ENCODE measurements at places on chromosomes 2 and 18.
A peak's percentile ranks its signal among the peaks of the same experiment; 100 is the strongest.

- H3K27ac ChIP-seq = peak overlapping the region; percentile 30
- peaks cover 25% of the 10 kb centered on the region for H3K4me1 ChIP-seq
- DNase-seq = no peak
- H3K36me3 ChIP-seq = no peaks in the 10 kb centered on the region
Observed at GRCh38 chr2:239275044-239275685, 125.7 kb downstream of the HDAC4 start.

DNA sequence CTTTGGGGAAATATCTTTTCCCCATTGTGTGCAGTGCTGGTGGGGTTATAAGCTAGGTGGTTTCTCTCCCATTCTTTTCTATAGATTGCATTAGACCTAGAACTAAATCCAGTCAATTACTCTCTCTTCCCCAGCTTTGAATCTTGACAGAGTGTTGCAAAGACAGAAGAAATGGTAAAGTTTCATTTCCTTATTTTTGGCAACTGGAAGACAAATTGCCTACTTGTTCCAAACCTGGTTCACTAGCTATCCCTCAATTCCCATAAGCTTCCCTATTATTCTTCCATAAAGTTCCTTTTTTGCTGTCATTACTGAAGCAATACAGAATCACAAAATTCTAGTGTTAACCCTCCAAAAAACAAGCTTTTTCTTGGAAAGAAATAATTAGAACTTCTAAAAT, 94.0 kb upstream of the ITGA4 start:
- no peak overlapping the region for H3K4me3 ChIP-seq
- no peaks in the 10 kb centered on the region for H3K4me1 ChIP-seq
- no peaks in the 10 kb centered on the region for H3K27me3 ChIP-seq
- DNase-seq = no peak
- H3K27ac ChIP-seq = no peak overlapping the region
- H3K36me3 ChIP-seq = no peaks in the 10 kb centered on the region

GRCh38 chr2:11865378-11865777, 118.9 kb downstream of the LPIN1 start:
- H3K27me3 ChIP-seq = no peaks in the 10 kb centered on the region
- no peaks in the 10 kb centered on the region for H3K36me3 ChIP-seq
- no peak overlapping the region for H3K27ac ChIP-seq
- DNase-seq = no peak
- H3K4me1 ChIP-seq = peaks cover 13% of the 10 kb centered on the region

DNA sequence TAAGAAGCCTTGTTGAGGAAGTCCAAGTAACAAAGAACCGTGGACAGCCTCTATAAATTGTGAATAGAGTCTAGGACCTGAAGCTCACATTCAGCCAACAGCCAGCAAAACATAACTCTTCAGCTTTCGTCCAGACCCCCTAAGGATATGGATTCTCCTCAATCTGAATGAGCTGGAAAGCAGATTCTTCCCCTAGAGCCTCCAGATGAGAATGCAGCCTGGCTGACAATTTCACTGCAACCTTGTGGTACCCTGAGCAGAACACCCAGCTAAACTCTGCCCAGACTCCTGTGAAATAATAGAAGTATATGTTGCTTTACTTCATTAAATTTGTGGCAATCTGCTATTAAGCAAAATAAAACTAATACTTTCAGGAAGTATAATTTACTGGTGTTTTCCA, 483.5 kb upstream of the SLC8A1 start:
- DNase-seq = peak; percentile 34
- no peak overlapping the region for H3K27ac ChIP-seq
- no peaks in the 10 kb centered on the region for H3K4me1 ChIP-seq
- H3K4me3 ChIP-seq = no peak overlapping the region
- H3K27me3 ChIP-seq = no peaks in the 10 kb centered on the region
- no peaks in the 10 kb centered on the region for H3K36me3 ChIP-seq

- no peak overlapping the region for H3K27ac ChIP-seq
- H3K4me3 ChIP-seq = no peak overlapping the region
- no peak for DNase-seq
- no peaks in the 10 kb centered on the region for H3K4me1 ChIP-seq
- H3K36me3 ChIP-seq = no peaks in the 10 kb centered on the region
Observed at GRCh38 chr2:79630060-79630459, 117.2 kb downstream of the CTNNA2 start.

GRCh38 chr18:5546660-5547059, 2.9 kb upstream of the EPB41L3 start:
- peaks cover 58% of the 10 kb centered on the region for H3K27me3 ChIP-seq
- H3K36me3 ChIP-seq = no peaks in the 10 kb centered on the region
- no peak overlapping the region for H3K4me3 ChIP-seq
- H3K4me1 ChIP-seq = peaks cover 7% of the 10 kb centered on the region

- H3K27me3 ChIP-seq = no peaks in the 10 kb centered on the region
- H3K4me1 ChIP-seq = peaks cover 15% of the 10 kb centered on the region
- H3K36me3 ChIP-seq = no peaks in the 10 kb centered on the region
- no peak for DNase-seq
- H3K4me3 ChIP-seq = no peak overlapping the region
- H3K27ac ChIP-seq = no peak overlapping the region
Observed at GRCh38 chr18:55509631-55510324, 78.2 kb downstream of the TCF4 start.

- peaks cover 88% of the 10 kb centered on the region for H3K27me3 ChIP-seq
- H3K36me3 ChIP-seq = no peaks in the 10 kb centered on the region
- H3K27ac ChIP-seq = no peak overlapping the region
- peak; percentile 31 for DNase-seq
- peaks cover 31% of the 10 kb centered on the region for H3K4me1 ChIP-seq
Observed at GRCh38 chr2:222747526-222748160, 76.2 kb downstream of the MOGAT1 start.

DNA sequence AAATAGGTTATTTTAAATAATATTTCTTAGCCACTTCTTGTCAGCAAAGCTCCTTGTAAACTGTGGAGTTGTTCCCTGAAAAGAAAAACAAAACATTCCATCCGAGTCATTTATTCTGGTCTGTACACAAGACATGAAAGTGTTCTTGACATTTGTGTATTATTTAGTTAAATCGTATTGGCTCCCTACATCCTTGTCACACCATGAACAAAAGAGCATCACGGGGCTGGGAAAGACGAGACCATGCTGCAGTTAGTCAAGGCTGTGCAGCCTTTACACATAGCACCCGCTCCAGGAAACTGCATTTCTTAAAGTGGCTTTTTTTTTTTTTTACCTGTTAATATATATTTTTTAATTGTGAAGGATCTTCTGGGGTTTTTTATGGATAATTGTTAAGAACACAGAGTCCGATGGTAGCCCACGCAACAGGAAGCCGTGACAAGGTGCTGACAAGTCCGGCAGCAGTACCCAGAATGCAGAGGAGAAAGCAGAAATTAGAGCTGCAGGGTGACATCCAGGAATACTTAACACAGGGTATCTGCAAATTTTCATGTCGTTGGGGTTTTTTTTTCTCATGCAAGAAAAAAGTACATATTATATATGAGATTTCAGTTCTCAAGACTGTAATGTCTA, 588.4 kb downstream of the ARHGAP15 start:
- no peak for DNase-seq
- peaks cover 33% of the 10 kb centered on the region for H3K4me1 ChIP-seq
- H3K27ac ChIP-seq = no peak overlapping the region
- H3K36me3 ChIP-seq = no peaks in the 10 kb centered on the region
- H3K4me3 ChIP-seq = no peak overlapping the region
- H3K27me3 ChIP-seq = no peaks in the 10 kb centered on the region
